ENCODE measurements at places on chromosomes 2 and 18.

DNA sequence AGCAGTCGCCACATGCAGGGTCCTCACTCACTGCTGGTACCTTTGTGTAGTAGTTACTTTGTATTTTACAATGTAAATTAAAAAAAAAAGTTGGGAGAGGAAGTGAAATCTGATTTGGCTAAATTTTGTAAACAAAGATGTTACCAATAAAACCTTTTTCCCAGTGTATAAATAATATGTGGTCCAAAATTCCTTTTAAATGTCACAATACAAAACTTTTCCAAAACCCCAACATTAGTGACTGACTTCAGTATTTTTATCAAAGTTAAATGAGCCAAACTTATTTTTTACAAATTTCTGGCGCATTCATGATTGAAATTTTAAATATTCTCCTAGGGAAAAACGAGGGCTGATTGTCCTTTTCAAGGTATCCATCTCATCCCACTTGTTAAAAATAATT is 239.9 kb downstream of the AGAP1 start:
- no peak for DNase-seq

DNA sequence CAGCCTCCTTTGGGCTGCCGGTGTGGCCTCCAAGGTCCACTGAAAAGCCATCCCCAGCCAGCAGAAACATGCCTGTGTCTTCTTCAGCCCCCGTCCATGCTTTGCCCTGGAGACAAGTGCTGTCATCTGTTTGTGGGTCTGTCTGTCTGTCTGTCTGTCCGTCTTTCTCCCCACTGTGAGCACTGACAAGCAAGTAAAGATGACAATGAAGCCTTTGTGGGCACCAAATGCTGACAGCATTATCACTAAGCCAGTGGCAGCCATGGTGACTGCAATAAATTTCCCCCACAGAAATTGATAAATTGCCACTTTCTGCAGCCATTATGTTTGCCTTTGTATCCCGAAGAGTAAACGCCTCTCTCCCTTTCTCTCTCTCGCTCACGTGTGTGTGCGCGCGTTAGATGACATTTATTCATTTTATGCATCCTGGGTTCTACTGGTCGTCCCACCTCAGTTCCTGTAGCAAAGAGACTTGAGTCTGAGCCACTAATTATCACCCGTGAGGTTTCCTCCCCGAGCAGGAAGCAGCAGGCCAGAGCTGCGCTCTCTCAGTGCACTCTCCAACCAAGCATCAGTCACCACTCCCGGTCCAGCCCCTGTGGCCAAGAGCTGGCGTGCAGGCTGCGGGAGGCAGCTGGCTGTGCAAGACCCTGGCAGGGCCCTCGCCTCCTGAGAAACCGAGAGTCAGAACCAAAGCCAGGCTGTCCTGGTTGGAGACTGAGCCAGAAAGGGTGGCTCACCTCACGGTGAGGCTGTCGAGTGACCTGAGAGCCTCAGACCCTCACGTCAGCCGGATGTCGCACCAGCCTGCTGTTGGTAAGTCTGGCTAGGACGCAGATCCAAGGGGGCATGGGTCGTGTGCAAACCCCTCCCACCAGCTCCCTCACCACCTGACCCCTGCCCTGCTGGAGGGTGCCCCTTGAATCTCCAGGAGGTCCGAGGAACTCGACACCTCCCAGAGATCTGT is 6.9 kb downstream of the STEAP3 start:
- DNase-seq = no peak

- no peak for DNase-seq
Measured at GRCh38 chr2:236538242-236538641, 31.4 kb upstream of the ACKR3 start.

DNA sequence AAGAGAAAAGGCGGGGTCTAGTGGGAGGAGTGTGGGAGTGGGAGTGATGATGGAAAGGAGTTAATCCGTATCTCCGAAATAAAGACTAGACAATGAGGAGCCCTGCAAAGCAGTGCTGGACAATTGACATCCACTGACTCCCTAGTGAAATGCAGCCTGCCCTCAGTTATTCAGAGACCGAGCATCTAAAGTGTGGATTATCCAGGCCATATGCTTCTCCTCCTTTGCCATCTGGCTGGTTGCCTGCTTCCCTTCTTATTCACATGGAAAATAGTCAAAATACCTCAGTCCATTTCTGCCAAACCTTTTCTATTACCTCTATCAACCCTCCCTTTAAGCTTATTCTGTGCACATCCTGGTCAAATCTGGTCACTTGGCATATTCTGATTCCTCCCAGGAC is 288.8 kb upstream of the SIX3 start:
- DNase-seq = no peak

- no peak for DNase-seq
Measured at GRCh38 chr2:3597567-3597966, 2.7 kb downstream of the COLEC11 start.

DNA sequence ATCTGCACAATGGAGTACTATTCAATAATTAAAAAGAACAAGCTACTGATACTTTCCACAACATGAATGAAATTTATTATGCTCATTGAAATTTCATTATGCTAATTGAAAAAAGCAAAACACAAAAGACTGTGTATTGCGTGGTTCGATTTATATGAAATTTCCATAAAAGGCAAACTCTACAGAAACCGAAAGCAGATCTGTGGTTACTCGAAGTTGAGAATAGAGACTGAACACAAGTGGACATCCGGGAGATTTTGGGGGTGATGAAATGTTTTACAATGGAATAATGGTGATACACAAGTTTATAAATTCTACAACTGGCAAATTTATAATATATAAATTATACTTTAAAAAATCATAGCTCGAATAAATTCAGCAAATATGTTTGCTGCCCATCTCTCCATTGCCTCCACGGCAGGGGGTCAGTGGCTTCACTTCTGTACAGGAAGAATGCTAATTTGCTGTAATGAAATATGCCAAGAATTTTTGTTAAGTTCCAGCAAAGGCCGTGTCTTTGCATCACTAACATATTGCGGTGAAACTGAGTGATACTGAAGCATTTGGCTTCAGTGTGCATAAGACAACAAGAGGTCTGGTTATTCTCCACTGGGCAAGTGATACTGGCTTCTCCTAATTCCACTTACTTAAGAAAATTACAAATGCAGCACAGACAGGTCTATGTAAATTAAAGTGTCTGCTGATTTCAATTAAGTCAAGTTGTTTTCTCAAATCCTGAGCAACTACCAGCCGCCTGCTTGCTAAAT is 96.7 kb downstream of the TMEM163 start:
- DNase-seq = no peak

DNA sequence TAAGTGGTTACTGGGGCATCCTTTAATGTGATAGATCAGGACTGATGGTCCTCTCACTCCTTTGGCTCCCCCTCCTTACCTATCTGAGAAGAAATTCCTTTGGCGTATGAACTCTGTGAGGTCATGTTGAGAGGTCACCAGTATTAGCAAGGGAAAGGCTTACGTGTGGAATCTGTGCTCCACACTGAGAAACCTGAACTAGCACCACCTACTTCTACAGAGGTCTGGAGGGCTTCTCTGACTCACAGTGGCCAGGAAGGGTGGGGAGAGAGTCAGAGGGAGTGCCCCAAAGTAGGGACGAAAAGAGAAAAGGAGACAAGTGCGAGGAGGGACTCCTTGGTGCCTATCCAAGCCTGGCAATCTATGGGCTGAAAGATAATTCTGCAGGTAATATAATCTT is 348.6 kb downstream of the TNS1 start:
- DNase-seq = no peak

DNA sequence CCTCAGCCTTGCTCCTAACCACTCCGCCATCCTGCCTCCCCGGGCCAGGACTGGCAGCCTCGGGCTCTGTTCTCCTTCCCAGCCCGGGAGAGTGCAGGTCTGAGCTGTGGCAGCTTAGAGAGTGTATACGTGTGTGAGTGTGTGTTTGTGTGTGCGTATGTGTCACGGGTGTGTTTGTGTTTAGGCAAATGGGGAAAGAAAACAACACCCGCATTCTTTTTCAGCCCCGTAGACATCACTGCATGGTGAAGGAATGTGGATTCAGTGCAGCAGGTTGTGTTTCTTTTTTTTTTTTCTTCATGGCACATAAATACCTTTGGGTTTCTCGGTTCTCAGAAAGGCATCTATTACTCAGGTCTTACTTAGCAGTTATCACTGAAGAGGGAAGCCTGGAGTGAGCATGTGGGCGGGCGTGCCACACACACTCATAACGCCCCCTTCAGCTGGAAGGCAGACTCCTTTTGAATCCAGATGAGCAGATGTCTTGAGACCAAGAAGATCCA is 44.2 kb downstream of the GLI2 start:
- no peak for DNase-seq

- DNase-seq = no peak
Measured at GRCh38 chr2:172225786-172226185, 123.1 kb upstream of the DLX2 start.

DNA sequence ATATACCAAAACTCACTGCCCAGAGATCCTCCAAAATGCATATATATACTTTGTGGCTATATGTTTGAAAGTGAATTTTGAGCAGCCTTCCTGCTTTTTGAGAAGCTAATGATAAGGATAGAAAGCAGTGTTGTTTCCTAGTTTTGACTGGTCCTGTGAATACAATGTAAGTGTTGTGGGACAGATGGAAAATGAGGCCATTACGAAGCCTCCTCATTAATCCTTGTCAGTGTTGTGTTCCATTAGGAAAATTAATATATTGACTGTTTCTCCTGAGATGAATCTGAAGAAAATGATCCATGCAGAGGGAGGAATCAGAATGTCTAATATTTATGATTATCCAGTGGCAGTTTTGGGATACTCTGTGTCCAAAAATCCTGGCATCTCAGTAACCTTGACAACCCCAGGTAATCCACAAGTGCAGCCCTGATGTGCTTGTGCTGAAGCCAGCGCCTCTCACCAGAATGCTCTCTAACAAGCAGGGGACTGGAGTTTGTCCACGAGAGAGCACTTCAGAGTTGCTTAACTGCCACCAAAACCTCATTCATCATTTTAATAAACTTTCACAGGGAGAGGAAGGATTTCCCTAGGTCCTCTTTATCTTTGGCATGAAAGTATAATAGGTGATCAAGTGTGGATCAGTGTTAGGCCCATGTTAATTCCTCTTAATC is 418.6 kb downstream of the CMPK2 start:
- no peak for DNase-seq

DNA sequence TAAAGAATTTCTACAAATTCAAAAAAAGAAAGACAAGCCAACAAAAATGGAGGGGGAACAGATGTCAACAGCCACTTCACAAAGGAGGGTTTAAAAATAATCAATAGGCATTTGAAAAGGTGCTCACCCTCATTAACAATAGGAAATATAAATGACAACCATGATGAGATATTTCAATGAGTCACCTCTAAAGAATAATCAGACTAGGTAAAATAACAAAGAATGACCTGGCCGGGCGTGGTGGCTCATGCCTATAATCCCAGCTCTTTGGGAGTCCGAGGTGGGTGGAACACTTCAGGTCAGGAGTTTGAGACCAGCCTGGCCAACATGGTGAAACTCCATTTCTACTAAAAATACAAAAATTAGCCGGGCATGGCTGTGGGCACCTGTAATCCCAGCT is 133.6 kb downstream of the KCNE4 start:
- no peak for DNase-seq
